ENCODE measurements at places on chromosomes 7 and 10.

- no peak for DNase-seq
Measured at GRCh38 chr7:151125470-151125845, 39.2 kb downstream of the AGAP3 start.

GRCh38 chr10:111035542-111035941 is 41.3 kb upstream of the ADRA2A start:
- no peak for DNase-seq

- DNase-seq = no peak
Measured at GRCh38 chr7:36567699-36568451, 156.4 kb downstream of the AOAH start.

DNA sequence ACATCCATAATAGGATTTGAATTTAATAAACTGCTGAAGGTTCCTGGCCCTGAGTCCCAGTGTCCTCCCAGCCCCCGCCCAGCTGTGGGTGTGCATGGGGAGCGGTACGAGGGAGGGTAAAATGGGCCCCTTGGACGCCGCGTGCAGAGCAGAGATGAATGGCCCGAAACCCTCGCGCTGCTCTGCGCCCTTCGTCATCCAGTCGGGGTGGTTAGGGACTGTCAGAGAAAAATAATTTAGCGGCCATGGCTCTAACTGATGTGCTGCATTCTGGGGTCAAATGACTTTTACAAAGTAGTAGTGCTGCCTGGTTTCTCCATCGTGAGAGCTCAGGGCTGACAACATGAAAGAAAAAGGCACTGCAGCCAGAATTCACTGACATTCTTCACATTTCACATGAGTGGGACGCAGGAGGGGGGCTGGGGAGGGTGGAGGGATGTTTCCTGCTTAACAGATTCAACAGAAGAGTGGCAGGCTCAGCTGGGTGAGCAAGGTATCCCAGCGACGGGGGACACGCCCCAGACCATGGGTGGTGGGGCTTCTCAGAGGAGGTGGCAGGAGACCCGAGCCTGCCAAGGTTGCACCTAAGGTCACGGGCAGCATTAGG is 304.5 kb downstream of the WDR37 start:
- DNase-seq = no peak

DNA sequence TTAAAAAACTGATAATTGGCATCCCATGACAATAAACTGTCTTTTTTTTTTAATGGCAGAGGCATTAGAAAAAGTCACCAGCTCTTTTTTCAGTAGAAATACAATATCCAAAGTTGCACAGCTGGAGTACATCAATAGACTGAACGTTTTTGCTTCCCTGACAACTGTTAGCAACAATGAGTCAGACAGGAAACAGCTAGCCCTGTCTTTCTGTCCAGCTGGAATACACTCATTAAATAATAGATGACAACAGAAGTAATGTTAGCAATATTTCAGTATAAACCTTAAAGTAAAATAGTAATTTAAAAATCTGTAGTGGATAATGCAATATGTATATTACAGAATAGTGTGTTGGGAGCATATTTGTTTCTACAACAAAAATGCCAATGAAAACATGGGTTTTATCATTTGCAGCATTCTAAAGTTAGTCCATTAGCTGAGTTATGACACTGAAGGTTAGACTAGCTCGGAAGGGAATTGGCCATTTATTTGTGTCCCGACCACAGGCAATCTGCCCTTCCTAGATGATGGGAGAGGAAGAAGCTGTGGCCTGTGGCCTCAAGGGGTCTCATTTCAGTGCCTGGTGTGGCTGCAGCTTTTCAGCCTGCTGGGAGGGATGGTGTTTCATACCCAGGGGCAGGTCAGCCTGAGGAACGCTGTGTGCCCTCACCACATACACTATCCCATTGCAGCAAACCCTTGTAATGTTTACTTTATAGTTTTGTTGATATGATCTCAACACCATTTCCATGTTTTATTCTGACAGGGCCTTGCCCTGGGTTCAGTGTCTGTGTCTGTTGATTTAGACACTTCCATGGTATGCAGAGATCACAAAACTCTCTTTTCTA is 173.3 kb downstream of the SLC16A9 start:
- no peak for DNase-seq

GRCh38 chr7:8285155-8285554 is 23.2 kb upstream of the ICA1 start:
- no peak for DNase-seq

DNA sequence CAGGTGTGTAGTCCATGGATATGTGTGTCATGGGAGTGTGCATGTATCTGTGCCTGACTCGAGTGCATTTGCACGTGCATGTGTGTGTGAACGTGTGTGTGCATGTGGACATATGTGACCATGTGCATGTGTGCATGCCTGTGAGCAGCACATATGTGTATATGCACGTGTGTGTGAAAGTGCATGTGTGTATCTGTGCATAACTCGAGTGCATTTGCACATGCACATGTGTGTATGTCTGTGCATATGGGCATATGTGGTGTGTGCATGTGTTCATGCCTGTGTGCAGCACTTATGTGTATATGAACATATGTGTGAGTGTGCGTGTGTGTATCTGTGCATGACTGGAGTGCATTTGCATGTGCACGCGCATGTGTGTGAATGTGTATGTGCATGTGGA is 35.2 kb upstream of the GNA12 start:
- DNase-seq = no peak

GRCh38 chr7:128124786-128125185 is 93.5 kb upstream of the LRRC4 start:
- DNase-seq = no peak

DNA sequence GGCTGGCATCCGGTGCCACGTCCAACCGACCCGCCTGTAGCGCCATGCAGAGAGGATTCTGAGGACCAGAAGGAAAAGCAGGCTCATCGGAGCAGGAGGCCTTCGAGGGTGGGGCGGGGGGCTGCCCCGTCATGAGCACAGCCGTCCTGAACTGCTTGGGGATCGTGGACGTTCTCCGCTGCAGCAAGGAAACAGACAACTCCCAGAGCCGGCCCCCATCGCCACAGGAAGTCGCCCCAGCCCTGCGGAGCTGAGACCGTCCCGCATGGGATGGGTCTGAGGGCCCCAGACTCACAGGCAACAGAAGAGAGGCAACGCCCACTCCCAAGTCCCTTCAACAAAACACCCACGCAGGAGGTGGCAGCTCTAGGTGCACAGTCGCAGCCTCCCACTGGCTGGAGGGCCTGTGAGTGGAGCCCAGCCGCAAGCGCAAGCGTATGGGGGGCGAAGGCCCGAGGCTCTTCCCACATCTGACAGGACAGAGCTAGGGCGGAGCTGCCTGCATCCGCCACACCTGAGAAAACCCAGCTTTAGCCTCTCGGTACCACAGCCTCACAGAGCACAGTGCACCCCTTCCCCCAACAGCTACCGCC is 64.7 kb upstream of the TNRC18 start:
- DNase-seq = no peak

DNA sequence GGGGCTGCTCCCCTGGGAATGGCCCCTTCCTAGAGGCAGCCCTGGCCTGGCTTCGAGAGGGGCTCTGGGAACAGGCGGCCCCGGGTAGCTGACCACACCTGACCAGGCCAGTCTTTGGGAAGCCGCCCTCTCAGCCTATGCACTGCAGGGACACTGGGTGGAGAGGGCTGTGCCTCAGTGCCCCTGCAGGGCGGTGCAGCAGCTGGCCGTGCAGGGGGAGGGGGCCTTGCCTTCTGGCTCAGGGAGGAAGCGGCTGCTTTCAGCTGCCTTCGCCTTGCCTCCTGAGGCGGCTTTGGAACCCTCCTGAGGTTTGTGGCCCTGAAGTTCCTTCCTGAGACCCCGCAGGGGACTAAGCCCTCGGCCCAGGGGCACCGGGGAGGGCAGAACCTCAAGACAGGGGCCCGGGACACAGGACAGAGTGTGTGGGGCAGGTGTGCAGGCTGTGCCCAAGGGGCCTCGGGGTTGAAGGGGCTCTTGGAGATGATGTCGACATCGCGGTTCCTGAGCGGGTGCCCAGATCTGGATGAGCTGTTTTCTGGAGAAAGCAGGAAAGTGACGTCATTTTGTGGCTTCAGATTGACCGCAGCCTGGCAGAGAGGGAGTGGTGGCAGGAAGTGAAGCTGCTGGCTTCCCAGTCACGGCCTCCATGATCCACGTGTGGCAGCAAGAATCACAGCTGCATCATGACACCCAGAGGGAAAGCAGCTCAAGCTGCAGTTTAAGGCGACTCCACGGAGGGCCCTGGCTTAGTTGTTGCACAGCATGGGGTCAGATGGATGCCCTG is 17.7 kb downstream of the ADAM8 start:
- no peak for DNase-seq

DNA sequence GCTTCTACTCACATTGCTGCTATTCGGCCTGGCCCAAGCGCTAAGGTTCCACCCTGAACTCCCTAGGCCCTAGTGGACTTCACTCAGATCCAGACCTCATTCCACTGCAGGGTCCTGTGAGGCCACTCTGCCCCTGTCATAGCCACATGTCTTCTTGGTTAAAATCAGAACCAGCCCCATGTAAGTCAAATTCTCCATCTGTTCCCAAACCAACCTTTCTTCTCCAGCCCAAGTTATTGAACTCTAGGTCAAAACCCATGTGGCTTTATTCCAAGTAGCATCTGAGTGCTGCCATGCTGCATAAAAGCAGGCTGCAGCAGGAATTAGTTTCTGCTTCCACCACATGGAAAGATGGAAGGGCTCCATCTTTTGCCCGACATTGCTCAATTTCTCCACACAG is 281.2 kb downstream of the SNX13 start:
- no peak for DNase-seq

DNA sequence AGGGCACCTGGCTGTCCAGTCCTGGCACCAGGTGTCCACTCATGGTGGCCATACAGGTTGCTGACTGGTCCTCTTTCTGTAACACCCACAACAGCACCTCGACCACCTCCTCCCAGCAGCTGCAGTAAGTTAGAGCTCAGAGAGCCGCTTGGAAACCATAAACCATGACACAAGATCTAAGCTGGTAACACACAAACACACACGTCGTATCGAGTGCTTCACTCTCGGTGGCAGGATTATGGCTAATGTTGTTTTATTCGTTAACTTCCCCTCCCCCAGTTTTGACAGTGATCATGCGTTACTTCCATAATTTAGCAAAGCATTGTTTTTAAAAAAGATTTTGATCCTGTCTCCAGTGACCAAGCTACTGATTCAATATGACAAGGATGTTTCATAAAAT is 59.7 kb downstream of the CAMK2B start:
- no peak for DNase-seq

- DNase-seq = no peak
Measured at GRCh38 chr10:23174074-23174976, 17.8 kb upstream of the PTF1A start.

GRCh38 chr10:87750001-87750671 is 67.9 kb downstream of the ATAD1 start:
- no peak for DNase-seq

DNA sequence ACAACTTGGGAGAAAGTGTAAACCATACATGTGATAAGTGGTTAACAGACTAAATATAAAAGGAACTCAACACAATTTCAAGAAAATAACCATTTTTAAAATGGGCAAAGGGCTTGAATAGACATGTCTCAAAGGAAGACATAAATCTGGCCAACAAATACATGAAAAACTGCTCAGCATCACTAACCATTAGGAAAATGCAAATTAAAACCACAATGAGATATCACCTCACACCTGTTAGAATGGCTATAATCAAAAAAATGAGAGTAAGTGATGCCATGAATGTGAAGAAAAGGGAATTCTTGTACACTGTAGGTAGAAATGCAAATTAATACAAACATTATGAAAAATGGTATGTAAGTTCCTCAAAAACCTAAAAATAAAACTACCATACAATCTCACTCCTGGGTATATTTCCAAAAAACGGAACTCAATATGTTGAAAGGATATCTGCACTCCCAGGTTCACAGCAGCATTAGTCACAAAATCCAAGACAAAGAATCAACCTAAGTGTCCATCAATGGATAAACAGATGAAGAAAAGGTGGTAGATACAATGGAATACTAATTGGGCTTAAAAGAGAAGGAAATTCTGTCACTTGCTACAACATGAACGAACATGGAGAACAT is 5.6 kb downstream of the SNX13 start:
- no peak for DNase-seq

- DNase-seq = no peak
Measured at GRCh38 chr7:91089382-91089963, 174.8 kb upstream of the FZD1 start.

- DNase-seq = no peak
Measured at GRCh38 chr7:5769571-5769970, 11.9 kb downstream of the RNF216 start.

DNA sequence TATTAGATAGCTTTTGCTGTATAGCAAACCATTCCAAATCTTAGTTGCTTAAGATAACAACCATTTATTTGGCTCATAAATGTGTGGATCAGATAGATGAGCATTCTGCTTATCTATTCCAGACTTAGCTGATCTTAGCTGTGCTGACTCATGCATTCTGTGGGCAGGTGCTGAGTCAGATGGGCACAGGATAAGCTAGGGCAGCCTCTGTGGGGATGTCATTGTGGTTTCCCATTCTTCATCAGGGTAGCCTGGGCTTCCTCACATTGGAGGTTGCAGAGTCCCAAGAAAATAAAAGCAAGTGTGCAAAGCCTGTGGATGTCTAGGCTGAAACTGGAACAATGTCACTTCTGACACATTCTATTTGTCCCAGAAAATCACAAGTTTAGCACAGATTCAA is 917.0 kb downstream of the TYW1 start:
- no peak for DNase-seq

GRCh38 chr10:79316671-79317431 is 30.4 kb upstream of the PPIF start:
- peak; percentile 50 for DNase-seq

Data from GM12864 (cell line).